ENCODE measurements at places on chromosomes 6 and 20.

- no peaks in the 10 kb centered on the region for H3K4me1 ChIP-seq
- no peaks in the 10 kb centered on the region for H3K27me3 ChIP-seq
- H3K27ac ChIP-seq = no peak overlapping the region
- H3K36me3 ChIP-seq = no peaks in the 10 kb centered on the region
Measured at GRCh38 chr6:11969092-11969491, 43.0 kb upstream of the HIVEP1 start.

GRCh38 chr20:23178806-23179205, 92.7 kb upstream of the CD93 start:
- DNase-seq = no peak
- no peak overlapping the region for H3K4me3 ChIP-seq
- no peak overlapping the region for H3K27ac ChIP-seq

- H3K27ac ChIP-seq = no peak overlapping the region
- peaks cover 7% of the 10 kb centered on the region for H3K36me3 ChIP-seq
- H3K4me3 ChIP-seq = no peak overlapping the region
- no peaks in the 10 kb centered on the region for H3K4me1 ChIP-seq
- no peaks in the 10 kb centered on the region for H3K27me3 ChIP-seq
Measured at GRCh38 chr6:53023323-53023722, 28.2 kb upstream of the GSTA4 start.

DNA sequence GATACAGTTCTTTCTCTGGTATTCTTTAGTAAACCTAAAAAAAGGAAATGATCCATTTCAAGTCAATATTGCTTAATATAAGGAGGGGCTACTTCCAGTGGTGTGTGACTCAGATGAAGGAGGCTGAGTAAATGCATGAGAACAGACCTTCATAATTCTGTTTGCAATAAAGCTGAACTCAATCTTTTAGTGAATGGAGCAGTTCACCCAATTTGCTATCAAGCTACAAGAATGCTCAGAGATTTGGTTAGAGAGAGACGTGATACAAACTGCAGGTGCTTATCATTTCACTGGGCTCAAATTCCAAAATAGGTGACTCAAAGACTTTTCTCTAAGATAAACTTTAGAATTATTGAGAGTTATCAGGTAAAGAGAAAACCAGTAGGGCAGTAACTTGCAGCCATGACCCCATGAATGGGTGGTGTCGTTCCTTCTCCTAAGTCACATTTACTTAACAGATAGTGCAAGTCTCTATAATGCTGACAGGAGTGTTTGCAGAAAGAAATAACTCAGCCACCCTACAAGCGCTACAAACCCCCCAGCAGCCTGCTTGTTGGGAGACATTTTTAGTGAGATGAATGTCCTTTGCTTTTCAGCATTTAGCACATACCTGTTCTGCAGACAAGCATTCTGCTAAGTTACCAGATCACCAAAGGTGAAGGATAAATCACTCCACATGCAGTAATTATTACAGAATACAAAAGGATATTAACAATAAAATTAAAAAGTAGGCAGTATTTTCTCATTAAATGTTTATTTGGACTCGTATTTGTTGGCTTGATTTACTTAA, 16.4 kb upstream of the BLOC1S5 start:
- DNase-seq = peak; percentile 61
- H3K36me3 ChIP-seq = no peaks in the 10 kb centered on the region
- H3K4me1 ChIP-seq = no peaks in the 10 kb centered on the region
- no peaks in the 10 kb centered on the region for H3K27me3 ChIP-seq

DNA sequence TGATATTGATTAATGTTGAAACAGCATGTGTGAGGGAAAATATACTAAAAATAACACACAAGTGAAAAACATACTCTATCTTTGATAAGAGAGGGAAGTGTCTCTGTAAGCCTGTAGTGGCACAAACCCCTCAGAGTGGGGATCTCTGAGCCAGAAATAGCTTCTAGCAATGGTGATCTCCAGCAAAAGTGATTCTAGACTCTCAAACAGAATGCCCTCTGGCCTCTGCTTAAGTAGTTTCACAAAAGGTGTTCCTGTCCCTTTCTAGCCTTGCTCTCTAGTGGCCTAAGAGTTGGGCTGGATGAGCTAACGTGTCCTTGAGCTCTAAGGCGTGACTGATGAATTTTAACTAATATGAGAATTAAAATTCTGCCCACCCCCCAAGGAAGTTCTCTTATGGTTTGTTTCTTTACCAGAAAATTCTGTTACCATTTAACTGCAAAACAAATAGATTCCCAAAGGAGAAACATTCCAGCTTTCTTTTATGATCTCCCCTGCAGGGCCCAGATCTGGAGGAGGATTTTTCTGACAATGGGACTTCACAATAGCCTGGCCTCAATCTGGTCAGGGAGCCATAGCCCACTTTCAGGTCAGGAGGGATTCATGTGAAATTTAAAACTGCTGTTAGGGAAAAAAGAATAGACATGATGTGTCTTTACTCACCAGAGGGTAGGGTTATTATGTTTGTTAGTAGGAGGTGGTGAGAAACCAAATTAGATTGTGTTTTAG, 182.5 kb upstream of the LAMP5 start:
- no peaks in the 10 kb centered on the region for H3K27me3 ChIP-seq
- H3K4me3 ChIP-seq = no peak overlapping the region
- H3K27ac ChIP-seq = no peak overlapping the region

DNA sequence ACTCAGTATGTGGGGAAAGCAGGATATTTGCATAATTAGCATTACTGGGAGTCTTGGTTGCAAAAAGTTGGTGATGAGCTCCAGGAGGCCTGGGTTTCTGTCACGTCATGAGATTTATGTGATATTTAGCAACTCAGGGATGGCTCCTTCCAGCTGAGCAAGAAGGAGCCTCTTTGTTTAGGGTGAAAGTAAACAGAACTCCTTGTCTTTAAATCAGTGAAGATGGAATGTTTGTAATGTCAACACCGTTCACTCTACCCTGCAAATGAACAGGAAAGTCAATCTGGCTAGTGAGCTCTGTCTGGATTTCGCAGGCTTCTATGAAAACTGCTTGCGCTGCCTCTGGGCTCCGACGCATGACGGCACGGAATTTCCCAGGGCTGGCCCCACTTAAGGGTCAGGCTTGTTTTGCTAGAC, 86.9 kb downstream of the PXDC1 start:
- no peak overlapping the region for H3K4me3 ChIP-seq
- H3K36me3 ChIP-seq = no peaks in the 10 kb centered on the region
- H3K4me1 ChIP-seq = no peaks in the 10 kb centered on the region
- DNase-seq = peak; percentile 16
- no peaks in the 10 kb centered on the region for H3K27me3 ChIP-seq
- no peak overlapping the region for H3K27ac ChIP-seq

- no peak overlapping the region for H3K27ac ChIP-seq
- no peak overlapping the region for H3K4me3 ChIP-seq
- no peaks in the 10 kb centered on the region for H3K27me3 ChIP-seq
- H3K4me1 ChIP-seq = no peaks in the 10 kb centered on the region
Measured at GRCh38 chr6:129893640-129894039, 32.5 kb upstream of the TMEM244 start.

- H3K27ac ChIP-seq = no peak overlapping the region
- no peak for DNase-seq
- H3K27me3 ChIP-seq = no peaks in the 10 kb centered on the region
- no peaks in the 10 kb centered on the region for H3K4me1 ChIP-seq
- no peaks in the 10 kb centered on the region for H3K36me3 ChIP-seq
Measured at GRCh38 chr6:105501246-105501645, 98.4 kb upstream of the PREP start.

DNA sequence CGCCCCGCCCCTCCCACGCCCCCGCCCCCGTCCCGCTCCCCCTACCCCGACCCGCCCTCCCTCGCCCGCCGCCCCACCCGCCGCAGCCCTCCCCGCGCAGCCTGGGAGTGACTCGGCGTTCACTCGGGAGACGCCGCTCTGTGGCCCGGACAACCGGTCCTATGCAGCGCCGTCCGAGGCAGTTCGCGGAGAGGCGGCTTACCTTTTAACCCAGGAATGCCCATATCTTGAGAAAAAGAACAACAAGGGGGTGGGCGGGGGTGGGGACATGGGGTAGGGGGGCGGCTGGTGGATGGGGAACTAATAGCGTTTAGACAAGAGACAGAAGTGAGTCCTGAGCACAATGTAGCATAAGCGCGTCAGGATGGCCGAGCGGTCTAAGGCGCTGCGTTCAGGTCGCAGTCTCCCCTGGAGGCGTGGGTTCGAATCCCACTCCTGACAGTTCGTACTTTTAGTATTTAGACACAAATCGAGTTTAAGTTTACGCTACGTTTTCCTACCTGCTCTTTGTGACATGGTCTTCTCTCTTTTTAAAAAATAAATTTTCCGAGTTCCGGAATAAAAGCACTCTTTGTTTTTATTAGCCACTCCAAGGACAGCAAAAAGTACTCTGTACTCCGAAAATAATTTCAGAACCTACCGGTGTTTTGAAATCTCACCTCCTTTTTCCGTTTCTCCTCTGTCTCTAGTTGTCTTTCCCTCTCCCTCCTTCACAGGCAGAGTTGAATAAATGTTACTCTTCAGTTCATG, 17.1 kb upstream of the HMGN4 start:
- H3K36me3 ChIP-seq = no peaks in the 10 kb centered on the region
- DNase-seq = peak; percentile 89
- H3K27ac ChIP-seq = peak overlapping the region; percentile 98
- H3K27me3 ChIP-seq = no peaks in the 10 kb centered on the region

- no peaks in the 10 kb centered on the region for H3K4me1 ChIP-seq
- no peak overlapping the region for H3K27ac ChIP-seq
- peaks cover 5% of the 10 kb centered on the region for H3K27me3 ChIP-seq
- no peak overlapping the region for H3K4me3 ChIP-seq
- DNase-seq = no peak
Measured at GRCh38 chr6:100446115-100447080, 18.3 kb downstream of the SIM1 start.
